Activated T-helper 1 cell treated with anti-CD3 and anti-CD28 coated beads, Interleukin-12 subunit alpha, Interleukin-12 subunit beta, Interleukin-2, Interleukin-4 antibody, amounts not matched to agents 30 ng/mL and 10 ng/mL and 1 ng/mL, durations not matched to agents 14 hours and 24 hours and 36 hours (primary cell): ENCODE measurements at places on chromosomes 7 and 10.

DNA sequence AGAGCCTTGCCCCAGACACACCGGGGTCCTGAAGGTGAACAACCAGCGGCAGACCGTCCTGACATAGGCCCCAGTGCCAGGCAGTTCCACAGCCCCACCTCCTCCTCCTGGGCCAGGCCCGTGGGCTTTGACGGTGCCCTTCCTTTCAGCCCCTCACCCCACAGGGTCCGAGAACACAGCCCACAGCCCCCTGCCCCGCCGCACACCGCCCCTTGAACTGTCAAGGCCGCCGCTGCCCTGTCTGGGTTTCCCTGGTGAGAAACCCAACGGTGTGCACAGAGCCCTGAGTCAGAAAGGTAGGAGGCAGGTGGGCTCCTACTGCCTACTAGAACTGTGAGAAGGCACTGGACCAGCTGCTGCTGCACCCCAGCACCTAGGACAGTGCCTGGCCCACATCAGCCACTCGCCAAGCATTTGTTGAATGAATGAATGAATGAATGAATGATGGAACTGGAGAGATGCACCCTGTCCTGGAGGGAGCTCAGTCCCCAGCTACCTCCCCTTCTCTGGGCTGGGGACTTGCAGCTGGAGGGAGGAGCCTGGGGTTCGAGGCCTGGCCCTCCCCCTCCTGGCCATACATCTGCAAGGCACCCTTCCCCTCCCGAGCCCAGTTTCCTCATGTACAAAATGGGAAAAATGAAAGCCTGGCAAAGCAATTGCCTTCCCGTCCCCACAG lies 117.9 kb downstream of the SLIT1 start:
- peaks cover 8% of the 10 kb centered on the region for H3K4me1 ChIP-seq
- H3K4me3 ChIP-seq: no peak overlapping the region
- no peak for DNase-seq
- H3K36me3 ChIP-seq: peaks cover 2% of the 10 kb centered on the region
- H3K27me3 ChIP-seq: peaks cover 8% of the 10 kb centered on the region

- H3K27me3 ChIP-seq: no peaks in the 10 kb centered on the region
- H3K4me3 ChIP-seq: no peak overlapping the region
- no peaks in the 10 kb centered on the region for H3K4me1 ChIP-seq
These were observed 667.6 kb upstream of the ANKRD30A start for GRCh38 chr10:36457751-36458150.

GRCh38 chr10:132319853-132320653 lies 11.9 kb upstream of the LRRC27 start:
- DNase-seq: peak; percentile 25
- H3K27me3 ChIP-seq: no peaks in the 10 kb centered on the region
- H3K36me3 ChIP-seq: peaks cover 10% of the 10 kb centered on the region
- peak overlapping the region; percentile 21 for H3K27ac ChIP-seq
- H3K4me1 ChIP-seq: peaks cover 18% of the 10 kb centered on the region

DNA sequence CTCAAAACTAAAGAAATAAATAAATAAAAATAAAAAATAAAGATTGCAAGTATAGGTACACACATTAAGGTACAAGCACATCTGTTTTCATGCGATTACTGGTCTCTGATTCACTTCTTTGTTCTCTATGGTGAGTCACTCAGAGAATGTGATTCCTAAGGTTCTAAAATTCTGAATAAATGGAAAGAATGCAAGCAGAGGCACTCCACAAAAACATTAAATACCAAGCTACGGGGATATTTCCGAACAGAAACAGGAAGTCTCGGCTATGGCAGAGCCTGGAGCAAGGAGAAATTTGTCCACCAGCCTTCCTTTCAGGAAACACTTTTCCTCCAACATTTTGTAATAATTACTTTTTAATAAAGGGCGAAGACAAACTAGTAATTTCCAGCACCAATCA lies 1.4 kb downstream of the VOPP1 start:
- peaks cover 80% of the 10 kb centered on the region for H3K4me1 ChIP-seq
- H3K27me3 ChIP-seq: no peaks in the 10 kb centered on the region
- H3K4me3 ChIP-seq: peak overlapping the region; percentile 91
- H3K27ac ChIP-seq: peak overlapping the region; percentile 86

- no peaks in the 10 kb centered on the region for H3K27me3 ChIP-seq
- no peak for DNase-seq
These were observed 20.7 kb downstream of the MDFIC start for GRCh38 chr7:114942446-114943175.

DNA sequence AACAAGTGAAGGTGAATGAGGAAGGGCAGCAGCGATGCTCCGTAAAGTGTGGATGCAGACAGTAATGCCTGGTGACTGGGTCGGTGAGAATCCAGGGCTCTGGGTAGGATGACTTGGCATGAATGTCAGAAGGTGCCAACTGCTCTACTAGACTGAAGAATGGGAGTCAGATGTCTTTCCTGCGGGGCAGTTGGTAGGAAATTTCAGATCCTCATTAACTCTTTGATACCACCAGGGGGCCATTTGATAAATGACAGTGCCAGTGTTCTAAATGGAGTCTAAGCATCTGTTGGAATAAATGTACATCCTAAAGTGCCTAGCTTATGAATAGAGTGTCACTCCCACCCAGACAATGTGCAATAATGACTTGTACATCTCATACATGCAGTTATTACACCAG lies 462.0 kb downstream of the GRM8 start:
- no peak overlapping the region for H3K4me3 ChIP-seq
- no peak overlapping the region for H3K27ac ChIP-seq
- DNase-seq: no peak
- H3K27me3 ChIP-seq: peaks cover 2% of the 10 kb centered on the region
- no peaks in the 10 kb centered on the region for H3K36me3 ChIP-seq

DNA sequence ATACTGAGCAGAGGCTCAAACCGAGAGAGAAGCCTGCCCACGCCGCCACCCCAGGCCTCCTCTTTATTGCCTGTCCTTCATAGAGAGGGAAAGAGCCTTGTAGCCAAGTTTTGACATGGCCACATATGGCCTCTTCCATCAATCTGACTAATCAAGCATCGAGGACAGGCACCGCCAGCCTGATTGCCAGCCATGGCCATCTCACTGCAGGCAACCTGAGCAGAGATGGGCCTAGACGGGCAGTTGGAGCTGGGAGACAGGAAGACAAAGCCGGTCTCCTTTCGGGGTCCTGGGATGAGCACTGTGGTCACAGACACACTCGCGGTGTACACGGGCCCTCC lies 67.2 kb downstream of the EBF3 start:
- no peaks in the 10 kb centered on the region for H3K36me3 ChIP-seq
- no peaks in the 10 kb centered on the region for H3K4me1 ChIP-seq
- H3K27ac ChIP-seq: no peak overlapping the region
- no peak overlapping the region for H3K4me3 ChIP-seq
- DNase-seq: no peak
- H3K27me3 ChIP-seq: peaks cover 21% of the 10 kb centered on the region

- peak overlapping the region; percentile 26 for H3K27ac ChIP-seq
- no peaks in the 10 kb centered on the region for H3K36me3 ChIP-seq
- no peaks in the 10 kb centered on the region for H3K27me3 ChIP-seq
- peaks cover 27% of the 10 kb centered on the region for H3K4me1 ChIP-seq
- no peak overlapping the region for H3K4me3 ChIP-seq
These were observed 16.0 kb downstream of the GPER1 start for GRCh38 chr7:1103789-1104515.

DNA sequence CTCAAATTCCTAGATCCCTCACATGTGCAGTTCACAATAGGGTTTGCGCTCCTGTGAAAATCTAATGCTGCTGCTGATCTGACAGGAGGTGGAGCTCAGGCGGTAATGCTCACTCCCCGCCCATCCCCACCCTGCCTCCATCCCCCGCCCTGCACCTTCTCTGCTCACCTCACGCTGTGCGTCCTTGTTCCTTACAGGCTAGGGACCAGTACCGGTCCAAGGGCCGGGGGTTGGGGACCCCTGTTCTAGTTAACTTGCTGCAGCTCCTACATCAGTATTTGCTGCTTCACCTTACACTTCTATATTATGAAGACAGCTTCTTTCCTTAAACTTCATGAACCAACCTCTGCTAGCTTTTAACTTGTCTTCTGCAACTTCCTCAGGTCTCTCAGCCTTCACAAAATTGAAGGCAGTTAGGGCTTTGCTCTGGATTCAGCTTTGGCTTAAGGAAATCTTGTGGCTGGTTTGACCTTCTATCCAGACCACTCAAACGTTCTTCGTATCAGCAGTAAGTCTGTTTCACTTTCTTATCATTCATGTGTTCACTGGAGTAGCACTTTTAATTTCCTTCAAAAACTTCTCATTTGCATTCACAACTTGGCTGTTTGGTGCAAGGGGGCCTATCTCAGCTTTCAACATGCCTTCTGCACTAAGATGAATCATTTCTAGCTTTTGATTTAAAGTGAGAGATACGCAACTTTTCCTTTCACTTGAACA lies 1.7 kb upstream of the TNKS2 start:
- peak; percentile 37 for DNase-seq
- H3K36me3 ChIP-seq: peaks cover 16% of the 10 kb centered on the region
- H3K4me1 ChIP-seq: peaks cover 51% of the 10 kb centered on the region
- no peaks in the 10 kb centered on the region for H3K27me3 ChIP-seq
- H3K4me3 ChIP-seq: peak overlapping the region; percentile 84
- H3K27ac ChIP-seq: peak overlapping the region; percentile 88

GRCh38 chr10:112710528-112710927 lies 239.5 kb upstream of the TCF7L2 start:
- no peaks in the 10 kb centered on the region for H3K4me1 ChIP-seq
- H3K27me3 ChIP-seq: no peaks in the 10 kb centered on the region
- H3K36me3 ChIP-seq: peaks cover 3% of the 10 kb centered on the region
- no peak for DNase-seq
- H3K4me3 ChIP-seq: no peak overlapping the region

- no peaks in the 10 kb centered on the region for H3K36me3 ChIP-seq
- no peaks in the 10 kb centered on the region for H3K4me1 ChIP-seq
- H3K4me3 ChIP-seq: no peak overlapping the region
- H3K27me3 ChIP-seq: peaks cover 2% of the 10 kb centered on the region
- peak; percentile 7 for DNase-seq
These were observed 69.8 kb downstream of the LSMEM1 start for GRCh38 chr7:112550468-112551060.

GRCh38 chr7:38584443-38585210 lies 46.5 kb downstream of the AMPH start:
- no peak overlapping the region for H3K27ac ChIP-seq
- no peaks in the 10 kb centered on the region for H3K4me1 ChIP-seq
- no peak overlapping the region for H3K4me3 ChIP-seq
- no peaks in the 10 kb centered on the region for H3K36me3 ChIP-seq

DNA sequence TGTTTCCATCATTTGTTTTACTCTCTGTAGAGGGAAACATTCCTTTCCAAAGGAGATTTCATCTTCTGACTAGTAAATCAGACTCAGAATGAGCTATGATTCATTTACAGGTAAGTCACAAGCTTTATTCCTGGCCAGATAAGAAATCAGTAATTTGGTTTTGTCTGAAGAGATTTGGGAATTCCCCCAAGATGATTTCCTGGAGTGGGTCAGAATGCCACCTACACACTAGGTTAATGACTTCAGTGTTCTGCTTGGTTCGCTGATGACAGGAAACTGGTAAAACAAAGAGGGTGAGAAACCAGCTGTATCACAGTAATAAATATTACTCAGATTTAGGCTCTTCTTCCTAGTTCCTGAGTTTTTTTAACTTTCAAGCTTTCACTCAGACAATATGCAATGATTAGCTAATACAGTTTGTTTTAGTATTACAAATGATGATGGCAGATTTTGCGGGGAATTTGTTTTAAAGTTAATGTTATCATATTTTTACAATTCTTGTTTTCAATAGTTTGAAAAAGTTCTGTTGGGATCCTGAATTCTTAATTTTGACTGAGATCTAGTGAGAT lies 8.3 kb upstream of the ASZ1 start:
- H3K36me3 ChIP-seq: no peaks in the 10 kb centered on the region
- peaks cover 7% of the 10 kb centered on the region for H3K4me1 ChIP-seq
- H3K27me3 ChIP-seq: peaks cover 4% of the 10 kb centered on the region
- H3K4me3 ChIP-seq: no peak overlapping the region

GRCh38 chr10:96260014-96260413 lies 11.4 kb downstream of the BLNK start:
- DNase-seq: no peak
- H3K4me3 ChIP-seq: no peak overlapping the region
- no peaks in the 10 kb centered on the region for H3K27me3 ChIP-seq
- H3K4me1 ChIP-seq: no peaks in the 10 kb centered on the region

- no peak for DNase-seq
- peaks cover 12% of the 10 kb centered on the region for H3K36me3 ChIP-seq
- H3K4me1 ChIP-seq: peaks cover 5% of the 10 kb centered on the region
- no peak overlapping the region for H3K27ac ChIP-seq
- H3K27me3 ChIP-seq: no peaks in the 10 kb centered on the region
These were observed 35.9 kb downstream of the TNRC18 start for GRCh38 chr7:5387711-5388245.

GRCh38 chr10:83612050-83612449 lies 527.3 kb upstream of the GHITM start:
- no peaks in the 10 kb centered on the region for H3K36me3 ChIP-seq
- no peak overlapping the region for H3K27ac ChIP-seq
- no peak overlapping the region for H3K4me3 ChIP-seq
- no peaks in the 10 kb centered on the region for H3K4me1 ChIP-seq
- H3K27me3 ChIP-seq: no peaks in the 10 kb centered on the region
- no peak for DNase-seq

DNA sequence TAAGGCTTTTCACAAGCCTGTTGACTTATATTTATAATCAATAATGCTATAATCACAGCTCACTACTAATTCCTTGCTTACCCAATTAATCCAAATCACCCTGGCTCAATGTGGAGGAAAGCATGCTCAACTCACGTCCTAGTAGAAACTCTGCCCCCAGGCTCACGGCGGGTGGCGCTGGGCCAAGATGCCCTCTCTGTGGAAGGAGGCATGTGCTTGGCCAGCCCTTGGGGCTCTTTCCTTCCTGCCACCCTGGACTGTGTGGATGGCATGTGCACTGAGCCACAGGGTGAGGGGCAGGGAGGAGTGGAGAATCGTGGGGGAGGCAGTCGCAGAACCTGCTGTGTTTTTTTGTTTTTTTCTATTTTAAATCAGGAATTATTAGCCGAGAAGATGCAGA lies 96.2 kb downstream of the SH2D4B start:
- no peak overlapping the region for H3K4me3 ChIP-seq
- H3K4me1 ChIP-seq: no peaks in the 10 kb centered on the region
- peaks cover 2% of the 10 kb centered on the region for H3K27me3 ChIP-seq
- no peak for DNase-seq

GRCh38 chr10:61663466-61663865 lies 737 bp downstream of the CABCOCO1 start:
- H3K27me3 ChIP-seq: peaks cover 43% of the 10 kb centered on the region
- no peaks in the 10 kb centered on the region for H3K4me1 ChIP-seq
- H3K4me3 ChIP-seq: no peak overlapping the region
- no peak overlapping the region for H3K27ac ChIP-seq

GRCh38 chr10:127976286-127976685 lies 69.4 kb downstream of the PTPRE start:
- peaks cover 9% of the 10 kb centered on the region for H3K4me1 ChIP-seq
- peaks cover 7% of the 10 kb centered on the region for H3K27me3 ChIP-seq
- no peak overlapping the region for H3K27ac ChIP-seq
- H3K4me3 ChIP-seq: no peak overlapping the region
- peaks cover 2% of the 10 kb centered on the region for H3K36me3 ChIP-seq

GRCh38 chr10:93818086-93818485 lies 60.4 kb downstream of the LGI1 start:
- H3K36me3 ChIP-seq: no peaks in the 10 kb centered on the region
- no peaks in the 10 kb centered on the region for H3K4me1 ChIP-seq
- H3K4me3 ChIP-seq: no peak overlapping the region
- H3K27me3 ChIP-seq: peaks cover 17% of the 10 kb centered on the region

- no peak for DNase-seq
- no peak overlapping the region for H3K27ac ChIP-seq
- H3K27me3 ChIP-seq: no peaks in the 10 kb centered on the region
These were observed 775.3 kb upstream of the POM121L12 start for GRCh38 chr7:52260046-52260665.

GRCh38 chr10:19144206-19144605 lies 95.6 kb downstream of the MALRD1 start:
- no peak overlapping the region for H3K27ac ChIP-seq
- H3K4me1 ChIP-seq: no peaks in the 10 kb centered on the region
- DNase-seq: no peak
- no peaks in the 10 kb centered on the region for H3K27me3 ChIP-seq
- H3K4me3 ChIP-seq: no peak overlapping the region
- H3K36me3 ChIP-seq: no peaks in the 10 kb centered on the region
